Fibroblast of lung (primary cell): ENCODE measurements at places on chromosomes 12 and 14. TPM values are rescaled to one million over a fixed set of nuclear protein-coding genes. Genes with fewer than 3 reads are reported as not detected.

GRCh38 chr14:72075649-72076334 is 143.6 kb downstream of the RGS6 start:
- DNase-seq, result no peak

DNA sequence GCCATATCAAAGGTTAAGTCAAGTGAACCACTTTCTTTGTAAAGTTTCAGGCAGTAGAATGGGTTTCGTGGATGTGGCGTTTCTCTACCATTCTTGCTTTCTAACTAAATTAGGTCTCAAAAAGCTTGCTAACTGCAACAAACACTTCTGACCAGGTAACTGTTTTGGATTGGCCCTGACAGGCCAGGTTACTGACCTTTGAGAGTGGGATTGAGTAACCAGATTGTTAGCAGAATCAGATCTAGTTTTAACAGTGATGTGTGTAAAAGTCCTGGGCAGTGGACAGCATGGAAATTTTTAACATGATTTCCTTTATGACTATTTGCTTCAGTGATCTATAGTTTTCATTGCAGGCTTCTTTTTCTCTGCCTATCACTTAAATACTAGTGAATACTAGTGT is 57.9 kb downstream of the TMTC3 start:
- DNase-seq, result no peak

GRCh38 chr12:131720921-131721320 is 10.0 kb downstream of the SFSWAP start:
- DNase-seq, result peak; percentile 3

GRCh38 chr14:77926942-77927341 is 127.0 kb downstream of the ADCK1 start:
- DNase-seq, result no peak

DNA sequence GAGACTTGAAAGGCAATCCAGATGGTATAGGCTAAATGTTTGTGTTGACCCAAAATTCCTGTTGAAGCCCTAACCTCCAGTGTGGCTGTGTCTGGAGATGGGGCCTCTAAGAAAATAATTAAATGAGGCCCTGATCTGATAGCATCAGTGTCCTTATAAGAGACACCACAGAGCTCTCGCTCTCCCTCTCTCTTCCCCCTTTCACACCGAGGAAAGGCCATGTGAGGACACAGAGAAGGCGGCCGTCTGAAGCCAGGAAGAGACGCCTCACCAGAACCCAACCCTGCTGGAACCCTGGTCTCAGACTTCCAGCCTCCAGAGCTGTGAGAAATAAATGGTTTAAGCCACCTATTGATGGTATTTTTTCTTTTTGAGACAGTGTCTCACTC is 87.5 kb downstream of the SCARB1 start:
- DNase-seq, result no peak

Gene FAM186B
- 0.33 and 0.51 TPM in 2 replicates for total RNA-seq

Gene HAL
- 0.17 TPM in 1 of 2 replicates, not detected in the other for total RNA-seq
